ENCODE measurements at places on chromosomes 12 and 14.

DNA sequence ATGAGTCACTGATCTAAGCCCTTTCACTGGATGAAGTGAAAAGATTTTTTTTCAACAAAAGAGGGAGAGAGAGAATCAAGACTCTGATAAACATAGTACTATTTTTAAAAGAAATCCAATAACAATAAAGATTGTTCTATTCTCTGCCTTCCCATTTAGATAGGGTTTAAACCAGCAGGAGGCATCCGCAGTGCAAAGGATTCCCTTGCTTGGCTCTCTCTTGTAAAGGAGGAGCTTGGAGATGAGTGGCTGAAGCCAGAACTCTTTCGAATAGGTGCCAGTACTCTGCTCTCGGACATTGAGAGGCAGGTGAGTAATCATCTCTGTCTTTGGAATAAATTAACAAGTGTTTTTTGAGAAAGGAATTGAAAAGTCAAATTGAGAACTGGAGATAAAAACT is 124.9 kb downstream of the DERA start:
- DNase-seq, result no peak

GRCh38 chr12:3761116-3761735 is 8.3 kb upstream of the CRACR2A start:
- no peak for DNase-seq

GRCh38 chr14:104094709-104095425 is 9.4 kb downstream of the ASPG start:
- DNase-seq, result peak; percentile 46

DNA sequence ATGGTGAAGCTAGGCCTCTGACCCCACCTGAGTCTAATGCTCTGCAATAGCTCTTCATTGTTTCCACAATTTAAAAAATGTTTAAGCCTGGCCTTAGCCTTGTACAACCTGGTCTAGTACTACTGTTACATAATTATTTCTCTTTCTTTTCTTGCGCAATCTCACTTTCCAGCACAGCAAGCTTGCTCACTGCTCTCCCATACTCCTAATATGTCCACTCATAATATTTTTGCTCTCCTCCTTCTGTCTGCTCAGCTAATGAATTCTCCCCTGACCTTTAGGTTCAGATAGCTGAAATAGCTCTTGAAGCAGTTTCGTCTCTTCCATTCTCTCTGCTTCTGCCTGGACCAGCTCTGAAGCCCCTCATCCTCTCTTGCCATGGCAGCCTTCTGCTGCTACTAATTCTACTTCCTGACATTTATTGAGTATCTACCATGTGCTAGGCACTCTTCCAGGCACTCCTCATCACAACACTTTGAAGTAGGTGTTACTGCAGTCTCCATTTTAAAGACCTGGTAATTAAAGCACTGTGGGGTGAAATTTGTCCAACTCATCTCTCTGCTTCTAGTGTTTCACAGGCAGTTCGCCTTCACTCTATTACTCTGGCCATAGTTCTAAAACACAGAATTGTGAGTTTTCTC is 2.8 kb upstream of the SLC48A1 start:
- no peak for DNase-seq

GRCh38 chr12:76137606-76138005 is 53.1 kb upstream of the NAP1L1 start:
- DNase-seq, result no peak

GRCh38 chr12:19457561-19457960 is 18.3 kb downstream of the AEBP2 start:
- DNase-seq, result no peak

- peak; percentile 53 for DNase-seq
These were observed 500.4 kb downstream of the NELL2 start for GRCh38 chr12:44375694-44376093.

DNA sequence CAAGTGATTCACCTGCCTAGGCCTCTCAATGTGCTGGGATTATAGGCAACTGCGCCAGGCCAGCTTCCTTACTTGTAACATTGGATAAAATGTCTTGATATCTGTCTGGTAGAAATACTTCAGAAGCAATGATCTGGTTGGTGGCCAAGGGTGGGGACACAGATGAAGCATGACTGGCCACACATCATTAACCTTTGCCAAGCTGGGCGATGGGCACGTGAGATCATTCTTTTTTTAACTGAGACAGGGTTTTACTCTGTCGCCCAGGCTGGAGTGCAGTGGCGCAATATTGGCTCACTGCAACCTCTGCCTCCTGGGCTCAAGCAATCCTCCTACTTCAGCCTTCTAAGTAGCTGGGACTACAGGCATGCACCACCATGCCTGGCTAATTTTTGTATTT is 31.1 kb downstream of the PLEKHH1 start:
- no peak for DNase-seq

GRCh38 chr14:73753887-73754795 is 40.0 kb upstream of the PNMA1 start:
- DNase-seq, result no peak

- no peak for DNase-seq
These were observed 32.5 kb downstream of the NCKAP5L start for GRCh38 chr12:49795654-49796105.

DNA sequence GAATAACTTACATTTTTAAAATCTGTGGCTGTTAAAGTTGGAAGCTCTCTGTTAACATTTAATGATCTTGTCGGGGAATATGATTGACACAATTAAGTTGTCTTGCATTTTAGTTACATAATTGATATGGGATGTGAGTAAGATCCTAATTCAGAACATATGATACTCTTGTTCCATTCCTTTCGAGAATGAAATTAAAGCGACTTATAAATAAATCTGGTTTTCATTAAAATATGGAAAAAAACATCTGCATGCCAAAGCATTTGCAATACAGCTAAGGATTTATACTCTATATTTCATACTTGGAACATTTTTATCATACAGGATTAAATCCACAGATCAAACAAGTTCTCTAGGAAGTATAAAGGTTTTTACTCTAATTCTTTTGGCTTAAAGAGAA is 52.0 kb downstream of the SLC38A6 start:
- DNase-seq, result no peak

GRCh38 chr12:91017043-91017442 is 12.3 kb upstream of the EPYC start:
- DNase-seq, result no peak

DNA sequence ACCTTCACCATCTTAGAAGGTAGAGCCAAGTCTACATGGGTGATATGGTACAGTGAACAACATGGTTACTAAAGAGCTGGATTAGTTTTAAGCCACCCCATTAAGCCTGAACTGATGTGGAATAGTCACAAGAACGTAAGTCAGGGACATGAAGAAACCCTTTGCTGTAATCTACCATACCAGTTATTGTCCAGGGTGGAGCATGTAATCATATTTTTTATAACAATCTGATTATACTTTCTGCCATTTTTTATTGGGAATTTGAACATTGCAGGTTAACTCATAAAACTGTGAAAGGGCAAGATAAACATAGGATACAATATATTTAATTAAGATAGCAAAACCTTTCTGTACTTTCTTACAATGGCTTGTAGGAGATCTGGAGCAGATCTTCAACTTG is 103.6 kb downstream of the FIGNL2 start:
- no peak for DNase-seq

GRCh38 chr12:132632521-132633228 is 14.1 kb downstream of the P2RX2 start:
- DNase-seq, result no peak

- DNase-seq, result no peak
These were observed 18.8 kb downstream of the TCP11L2 start for GRCh38 chr12:106321139-106321850.

- DNase-seq, result peak; percentile 42
These were observed 182.2 kb downstream of the CCDC59 start for GRCh38 chr12:82176026-82176425.

DNA sequence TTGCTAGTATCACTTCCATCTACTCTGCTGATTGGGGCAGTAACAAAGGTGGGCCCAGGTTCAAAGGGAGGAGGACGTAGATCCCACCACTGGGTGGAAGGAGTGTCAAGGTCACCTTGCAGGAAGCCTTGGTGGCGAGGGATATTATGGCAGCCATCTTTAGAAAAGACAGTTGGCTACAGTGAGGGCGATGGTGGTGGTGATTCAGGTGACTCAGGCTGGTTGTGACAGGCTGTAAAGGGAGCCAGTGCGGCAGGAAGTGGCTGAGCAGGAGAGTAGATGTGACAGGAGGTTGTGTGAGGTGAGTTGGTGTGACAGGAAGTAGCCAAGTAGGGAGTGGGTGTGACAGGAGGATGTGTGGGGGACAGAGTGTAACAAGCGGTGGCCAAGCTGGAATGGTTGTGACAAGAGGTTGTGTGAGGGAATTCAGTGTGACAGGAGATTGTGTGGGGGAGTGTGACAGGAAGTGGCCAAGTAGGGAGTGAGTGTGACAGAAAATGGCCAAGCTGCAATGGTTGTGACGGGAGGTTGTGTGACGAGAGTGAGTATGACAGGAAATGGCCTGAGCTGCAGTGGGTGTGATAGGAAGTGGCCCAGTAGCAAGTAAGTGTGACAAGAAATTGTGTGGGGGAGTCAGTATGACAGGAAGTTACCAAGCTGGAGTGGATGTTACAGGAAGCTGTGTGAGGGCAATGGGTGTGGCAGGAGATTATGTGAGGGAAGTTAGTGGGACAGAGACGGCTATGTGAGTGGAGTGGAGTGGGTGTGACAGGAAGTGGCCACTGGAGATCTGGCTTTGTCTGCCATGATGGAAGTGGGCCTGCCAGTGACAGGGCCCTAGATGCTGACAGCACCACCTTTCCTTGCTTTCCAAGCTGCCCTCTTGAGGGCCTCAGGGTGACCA is 136.5 kb upstream of the MYL2 start:
- DNase-seq, result no peak

DNA sequence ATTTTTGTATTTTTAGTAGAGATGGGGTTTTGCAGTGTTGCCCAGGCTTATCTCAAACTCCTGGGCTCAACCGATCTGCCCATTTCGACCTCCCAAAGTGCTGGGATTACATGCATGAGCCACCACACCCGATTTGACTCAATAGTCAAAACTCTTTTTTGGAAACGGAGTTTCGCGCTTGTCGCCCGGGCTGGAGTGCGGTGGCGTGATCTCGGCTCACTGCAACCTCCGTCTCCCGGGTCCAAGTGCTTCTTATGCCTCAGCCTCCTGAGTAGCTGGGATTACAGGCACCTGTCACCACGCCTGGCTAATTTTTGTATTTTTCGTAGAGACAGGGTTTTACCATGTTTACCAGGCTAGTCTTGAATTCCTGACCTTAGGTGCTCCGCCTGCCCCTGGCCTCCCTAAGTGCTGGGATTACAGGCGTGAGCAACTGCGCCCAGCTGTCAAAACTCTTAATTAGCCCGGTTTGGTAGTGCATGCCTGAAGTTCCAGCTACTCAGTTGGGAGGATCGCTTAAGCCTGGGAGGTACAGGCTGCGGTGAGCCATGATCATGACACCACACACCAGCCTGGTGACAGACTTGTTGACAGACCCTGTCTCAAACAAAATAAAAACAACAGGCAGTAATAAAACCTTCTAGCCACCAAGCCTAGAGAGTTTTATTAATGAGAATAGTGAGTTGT is 12.4 kb downstream of the MED21 start:
- no peak for DNase-seq

DNA sequence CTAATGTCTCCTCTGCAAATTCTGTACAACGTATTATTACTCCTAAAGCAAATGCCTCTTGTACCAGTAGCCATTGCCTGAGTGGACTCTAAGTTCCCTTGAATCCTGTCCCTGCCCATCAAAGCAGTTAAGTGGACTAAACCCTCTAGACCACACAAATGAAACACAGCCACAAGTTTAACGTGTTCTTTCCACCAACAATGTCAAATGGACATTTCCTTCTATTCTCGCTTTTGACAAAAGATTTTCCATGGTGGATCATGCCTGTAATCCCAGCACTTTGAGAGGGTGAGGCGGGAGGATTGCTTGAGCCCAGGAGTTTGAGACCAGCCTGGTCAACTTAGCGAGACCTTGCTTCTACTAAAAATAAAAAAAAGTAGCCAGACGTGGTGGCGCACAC is 15.9 kb downstream of the CCDC88C start:
- DNase-seq, result no peak

GRCh38 chr12:106090591-106091445 is 47.9 kb downstream of the NUAK1 start:
- no peak for DNase-seq

DNA sequence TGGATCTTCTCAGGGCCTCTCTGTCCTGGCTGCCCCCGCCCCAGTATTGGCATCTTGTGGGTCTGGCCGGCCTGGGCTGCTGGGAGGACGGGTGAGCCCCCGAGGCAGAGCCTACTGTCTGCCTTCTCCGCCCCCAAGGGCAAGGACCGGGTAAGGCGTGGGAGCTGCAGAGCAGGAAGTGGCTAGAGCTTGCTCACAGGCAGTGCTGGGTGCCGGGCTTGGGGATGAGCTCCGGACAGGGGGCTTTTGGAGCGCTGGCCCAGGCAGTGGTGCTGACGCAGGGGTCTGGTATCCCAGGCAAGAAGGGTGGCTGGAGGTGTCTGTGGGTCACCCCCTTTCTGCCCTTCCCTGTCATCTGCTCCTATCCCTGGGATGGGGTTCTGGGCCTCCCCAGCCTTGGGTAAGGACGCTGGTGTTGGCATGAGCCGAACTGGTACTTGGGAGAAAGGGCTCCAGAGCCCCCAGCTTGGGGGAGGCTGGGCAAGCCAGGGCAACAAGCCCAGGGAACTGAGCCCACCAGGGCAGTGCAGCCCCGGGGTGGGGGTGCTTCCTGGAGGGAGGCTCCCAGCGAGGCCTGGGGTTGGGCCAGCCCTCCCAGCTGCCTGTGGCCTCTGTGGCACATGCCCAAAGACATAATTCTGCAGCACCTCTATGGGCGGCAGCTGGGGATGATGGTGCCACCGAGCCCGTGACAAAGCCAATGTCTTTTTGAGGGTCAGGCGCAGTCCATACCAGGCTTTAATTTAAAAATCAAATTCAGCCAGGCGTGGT is 126.3 kb downstream of the KIF26A start:
- no peak for DNase-seq

DNA sequence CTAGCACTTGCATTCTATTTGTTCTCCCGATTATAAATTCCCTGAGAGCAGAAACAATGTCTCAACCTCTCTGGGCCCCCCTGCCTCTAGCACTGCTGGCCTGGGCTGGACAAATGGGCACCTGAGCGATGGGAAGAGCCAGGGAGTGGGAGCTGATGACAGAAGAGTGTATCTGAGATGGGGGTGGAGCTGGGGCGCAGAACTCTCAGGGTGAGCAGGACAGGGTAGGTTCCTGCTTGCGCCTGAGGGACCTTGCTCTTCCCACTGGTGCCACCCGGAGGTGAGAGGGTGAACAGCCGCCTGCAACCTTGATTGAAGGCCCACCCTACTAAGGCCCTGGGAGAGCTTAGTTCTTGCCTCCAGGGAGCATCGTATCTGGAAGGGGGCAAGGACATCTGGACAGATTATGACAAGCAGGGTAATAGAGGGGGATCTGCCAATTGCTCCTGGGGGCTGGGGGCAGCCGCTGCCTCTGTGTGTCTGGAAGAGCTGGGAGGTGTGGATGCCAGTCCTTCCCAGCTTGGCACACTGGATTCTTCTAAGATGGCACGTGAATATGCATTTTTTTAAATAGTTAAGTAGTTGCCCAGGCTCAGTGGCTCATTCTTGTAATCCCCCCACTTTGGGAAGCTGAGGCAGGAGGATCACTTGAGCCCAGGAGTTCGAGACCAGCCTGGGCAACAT is 43.0 kb upstream of the TSPAN9 start:
- DNase-seq, result peak; percentile 49

GRCh38 chr12:6116471-6117021 is 7.9 kb downstream of the VWF start:
- DNase-seq, result no peak

Measured in NCI-H2081 (cell line).